ENCODE measurements at places on chromosomes 2 and 18.

DNA sequence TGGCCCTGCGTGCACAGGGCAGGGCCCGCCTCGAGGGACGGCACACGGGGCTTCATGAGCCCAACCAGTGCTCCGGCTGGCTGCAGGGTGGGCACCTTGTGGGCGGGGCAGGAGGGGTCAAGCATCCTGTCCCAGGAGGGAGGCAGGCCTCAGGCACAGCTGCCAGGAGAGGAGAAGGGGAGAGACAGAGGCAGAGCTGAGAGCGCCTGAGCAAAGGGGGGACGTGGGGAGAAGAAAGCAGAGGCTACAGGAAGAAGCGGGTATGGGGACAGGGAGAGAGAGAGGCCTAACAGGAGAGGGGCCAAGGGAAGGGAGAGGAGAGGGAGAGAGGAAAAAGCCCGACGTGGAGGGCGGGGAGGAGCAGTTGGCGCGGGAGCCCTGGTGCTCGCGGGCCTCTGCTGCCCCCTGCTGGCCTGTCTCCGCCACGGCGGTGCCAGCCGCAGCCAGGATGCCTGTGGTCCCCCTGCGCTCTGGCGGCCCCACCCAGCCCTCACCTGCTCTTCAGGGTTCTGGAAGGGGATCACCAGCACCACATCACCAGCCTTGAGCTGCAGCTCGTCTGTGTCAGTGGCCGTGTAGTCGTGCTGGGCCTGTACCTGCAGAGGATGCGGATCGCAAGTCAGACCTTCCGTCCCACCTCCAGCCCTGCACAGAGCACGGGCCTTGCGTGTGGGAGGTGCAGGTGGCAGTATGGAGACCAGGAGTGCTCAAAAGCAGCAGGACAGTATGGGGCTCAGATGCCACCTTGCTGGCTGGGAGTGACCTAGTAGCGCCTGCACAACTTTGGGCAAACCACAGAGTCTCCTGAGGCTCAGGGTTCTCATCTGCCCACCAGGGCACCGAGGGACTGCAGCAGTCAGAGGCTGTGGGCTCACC, 56.8 kb downstream of the BIN1 start:
- DNase-seq = peak; percentile 65

GRCh38 chr2:72112981-72113846, 34.4 kb downstream of the CYP26B1 start:
- no peak for DNase-seq

DNA sequence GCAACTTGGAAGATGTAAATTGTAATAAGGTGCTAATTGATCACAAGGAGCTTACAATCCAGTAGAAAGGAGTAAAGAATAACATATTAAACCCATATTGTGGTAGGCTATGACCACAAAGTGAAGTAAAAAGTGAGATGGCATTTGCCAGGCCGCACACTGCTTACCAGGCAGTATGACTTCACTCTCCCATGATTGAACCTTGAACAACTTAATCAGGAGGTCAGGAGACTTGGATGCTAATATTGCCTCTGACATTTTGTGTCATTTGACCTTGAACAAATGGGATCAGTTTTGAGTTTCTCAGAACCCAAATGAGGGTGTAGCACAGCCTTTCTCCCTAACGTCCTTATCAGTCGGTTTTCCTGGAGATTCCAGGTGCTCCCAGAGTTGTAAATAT, 44.0 kb downstream of the SLC9A2 start:
- no peak for DNase-seq

DNA sequence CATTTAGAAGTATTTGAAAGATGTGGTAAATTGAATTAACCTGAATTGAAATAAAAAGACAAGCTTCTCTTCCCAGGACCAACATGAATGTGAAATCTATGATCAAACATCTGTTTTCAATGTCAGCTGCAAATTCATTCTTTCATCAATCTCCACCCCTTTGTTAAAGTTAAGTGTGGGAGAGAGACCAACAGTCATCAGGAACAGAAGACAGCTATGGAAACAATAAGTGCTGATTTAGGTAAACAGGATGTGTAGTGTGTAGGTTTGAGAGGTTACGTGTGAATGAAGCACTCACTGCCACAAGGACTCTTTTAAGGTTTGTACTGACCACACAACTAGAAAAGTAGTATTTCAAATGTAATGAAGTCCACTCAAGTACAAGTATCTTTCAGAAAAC, 1659.8 kb upstream of the CELF4 start:
- DNase-seq = no peak

DNA sequence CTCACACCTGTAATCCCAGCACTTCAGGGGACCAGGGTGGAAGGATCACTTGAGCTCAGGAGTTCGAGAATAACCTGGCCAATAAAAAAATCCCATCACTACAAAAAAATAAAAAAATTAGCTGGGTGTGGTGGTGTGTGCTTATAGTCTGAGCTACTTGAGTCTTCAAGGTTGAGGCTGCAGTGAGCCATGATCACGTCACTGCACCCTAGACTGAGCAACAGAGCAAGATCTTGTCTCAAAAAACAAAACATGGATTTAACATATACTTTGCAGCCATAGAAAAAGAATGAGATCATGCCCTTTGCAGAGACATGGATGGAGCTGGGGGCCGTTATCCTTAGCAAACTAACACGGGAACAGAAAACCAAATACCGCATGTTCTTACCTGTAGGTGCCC, 22.2 kb downstream of the SH2D6 start:
- no peak for DNase-seq

DNA sequence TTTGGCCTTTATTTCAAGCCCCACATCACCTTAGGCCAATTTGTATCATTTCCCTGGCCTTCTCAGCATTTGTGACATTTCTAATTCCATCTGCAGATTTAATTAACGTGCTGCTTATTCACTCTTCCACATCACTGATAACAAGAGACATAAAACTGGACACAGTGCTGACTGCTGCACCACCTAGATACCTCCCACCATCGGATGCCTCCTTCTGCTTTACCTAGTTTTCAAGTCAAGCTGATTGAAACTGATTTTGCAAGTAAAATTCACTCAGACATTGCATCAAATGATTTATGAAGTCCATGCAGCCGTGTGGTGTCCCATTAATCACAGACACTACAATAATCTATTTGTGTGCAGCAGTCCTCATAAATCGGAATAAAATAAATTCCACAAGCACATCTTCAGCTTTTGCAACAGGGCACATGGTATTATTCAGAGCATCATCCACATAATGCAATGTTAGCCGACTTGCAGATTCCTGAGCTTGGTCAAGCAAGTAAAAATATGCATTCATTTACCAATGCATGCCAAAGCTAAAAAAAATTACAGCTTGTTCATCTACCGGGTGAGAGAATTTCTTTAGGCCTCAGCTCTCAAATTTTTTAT, 15.9 kb upstream of the CRIM1 start:
- peak; percentile 77 for DNase-seq

DNA sequence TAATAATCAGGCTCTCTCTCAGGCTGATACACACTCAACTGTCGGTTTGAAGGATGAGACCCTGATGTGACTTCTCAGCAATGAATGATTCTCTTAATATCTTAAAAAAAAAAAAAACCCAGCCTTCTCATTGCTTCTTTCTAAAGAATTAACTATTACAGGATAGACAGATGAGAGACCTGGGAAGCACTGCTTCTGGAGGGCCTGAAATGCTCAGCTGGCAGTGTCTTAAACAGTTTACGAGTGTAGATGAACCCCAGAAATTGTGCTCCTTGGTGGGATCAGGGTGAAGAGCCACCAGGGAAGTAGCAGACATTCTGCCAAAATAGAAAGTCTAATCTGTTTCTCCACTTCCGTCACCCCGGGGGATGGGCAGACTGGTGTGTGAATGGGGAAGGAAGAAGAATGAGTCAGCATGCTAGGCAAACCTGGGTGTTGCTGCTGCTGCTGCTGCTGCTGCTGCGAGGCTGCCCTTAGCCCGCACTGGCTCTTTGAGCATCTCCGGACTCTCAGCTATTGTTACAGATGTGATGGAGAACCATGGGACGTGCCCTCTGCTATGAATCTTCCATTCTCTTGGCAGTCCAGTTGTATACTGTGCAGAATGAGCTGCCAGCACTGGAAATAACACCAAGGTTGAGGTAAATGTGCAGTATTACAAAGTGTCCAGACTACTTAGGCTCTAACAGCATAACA, 158.4 kb downstream of the SETBP1 start:
- peak; percentile 69 for DNase-seq

GRCh38 chr2:99772591-99773331, 282.9 kb upstream of the REV1 start:
- DNase-seq = no peak

DNA sequence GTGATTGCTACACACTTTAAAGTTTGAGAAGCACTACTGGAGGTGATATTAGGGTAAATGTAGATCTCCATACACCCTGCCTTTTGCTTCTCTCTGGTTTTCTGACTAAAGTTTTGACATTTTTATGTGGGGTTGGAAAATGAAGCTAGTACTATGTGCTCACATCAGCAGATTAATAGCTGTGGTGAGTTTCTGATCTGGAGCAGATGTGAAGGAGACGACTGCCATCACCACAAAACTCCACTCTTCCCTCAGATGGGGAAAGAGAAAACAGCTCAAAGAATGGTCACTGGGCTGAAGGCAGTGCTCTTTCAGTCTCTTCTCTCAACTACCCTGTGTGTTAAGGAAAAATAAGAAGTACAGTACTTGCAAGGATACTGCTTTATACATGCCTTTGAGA, 37.2 kb downstream of the PLEKHA3 start:
- DNase-seq = no peak

DNA sequence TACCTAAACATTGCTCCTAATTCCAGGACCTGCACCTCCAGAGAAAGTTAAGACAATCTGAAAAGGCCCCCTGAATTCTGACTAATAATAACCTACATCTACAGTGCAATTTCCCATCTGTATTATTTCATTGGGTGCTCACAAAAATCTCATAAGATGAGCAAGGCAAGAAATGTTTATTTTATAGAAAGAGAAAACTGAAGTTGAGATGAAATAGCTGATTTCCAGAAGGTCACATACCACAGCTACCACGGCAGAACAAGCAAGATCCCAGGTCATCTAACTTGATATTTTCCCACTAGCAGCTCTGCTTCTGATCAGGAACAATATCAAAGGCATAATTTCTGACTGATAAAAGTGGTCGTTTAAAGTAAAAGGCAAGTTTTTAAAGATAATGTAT, 105.8 kb upstream of the COL5A2 start:
- peak; percentile 44 for DNase-seq

DNA sequence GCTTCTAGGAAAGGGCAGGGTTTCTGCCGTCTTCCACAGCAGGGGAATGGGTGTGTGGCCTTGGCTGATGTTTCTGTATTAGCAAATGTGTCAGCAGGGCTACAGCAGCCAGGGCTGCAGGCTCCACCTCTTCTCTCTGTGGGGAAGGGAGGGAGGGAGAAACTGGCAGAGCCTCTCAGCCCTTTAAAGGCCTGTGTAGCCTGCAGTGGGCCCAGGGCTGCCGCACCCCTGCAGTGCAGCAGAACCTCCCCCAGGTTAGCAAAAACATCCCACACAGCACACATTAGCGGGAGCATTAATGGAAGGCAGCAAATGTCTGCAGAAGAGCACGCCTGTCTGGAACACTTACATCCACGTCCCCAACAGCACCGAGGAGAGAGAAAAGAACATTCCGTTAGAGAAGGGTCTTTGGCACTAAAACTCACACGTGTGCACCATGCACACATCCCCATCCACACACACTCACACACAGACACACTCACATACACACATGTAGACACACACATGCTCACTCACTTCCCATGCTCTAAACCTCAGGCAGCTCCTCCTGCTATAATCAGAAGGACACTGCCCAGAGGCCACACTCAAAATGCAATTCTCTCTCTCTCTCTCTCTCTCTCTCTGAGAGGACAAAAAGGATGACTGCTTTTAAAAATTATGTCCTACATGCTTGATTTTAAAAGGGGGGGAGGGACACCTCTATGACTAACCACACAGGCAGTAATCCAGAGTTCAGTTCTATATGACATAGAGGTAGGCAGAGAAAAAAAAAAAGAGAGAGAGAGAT, 24.1 kb downstream of the MRPL35 start:
- peak; percentile 70 for DNase-seq

GRCh38 chr18:79011300-79011870, 31.8 kb downstream of the SALL3 start:
- no peak for DNase-seq

DNA sequence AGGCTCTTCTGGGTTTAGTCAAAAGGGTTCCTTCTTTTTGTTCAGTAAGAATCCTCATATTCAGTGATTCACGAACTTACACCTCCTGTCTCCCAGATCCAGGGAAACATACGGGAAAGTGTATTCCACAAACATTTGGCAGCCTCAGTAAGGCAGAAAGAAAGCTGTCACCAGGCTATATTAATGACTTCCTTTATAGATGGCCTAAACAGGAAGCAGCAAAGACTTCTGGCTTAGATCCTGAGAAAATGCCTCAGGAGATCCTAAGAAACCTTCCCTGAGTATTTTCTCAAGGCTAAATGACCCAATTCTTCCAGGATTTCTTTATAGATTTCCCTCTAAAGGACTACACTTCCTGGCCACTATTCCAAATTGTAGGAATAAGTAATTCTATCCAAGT, 1995.5 kb upstream of the CELF4 start:
- DNase-seq = peak; percentile 1

DNA sequence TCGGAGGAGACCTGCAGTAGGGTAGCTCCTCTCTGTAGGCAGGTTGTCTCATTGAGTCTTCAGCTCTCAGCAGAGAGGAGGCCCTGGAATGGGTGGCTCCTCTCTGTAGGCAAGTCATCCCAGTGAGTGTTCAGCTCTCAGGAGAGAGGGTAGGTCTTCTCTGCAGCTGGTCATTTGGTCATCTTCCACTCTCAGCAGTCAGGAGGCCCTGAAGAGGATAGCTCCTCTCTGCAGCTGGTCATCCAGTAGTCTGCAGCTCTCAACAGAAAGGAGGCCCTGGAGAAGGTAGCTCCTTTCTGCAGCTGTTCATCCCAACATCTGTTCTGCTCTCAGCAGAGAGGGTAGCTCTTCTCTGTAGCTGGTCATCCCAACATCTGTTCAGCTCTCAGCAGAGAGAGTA, 26.0 kb upstream of the RUFY4 start:
- DNase-seq = no peak

DNA sequence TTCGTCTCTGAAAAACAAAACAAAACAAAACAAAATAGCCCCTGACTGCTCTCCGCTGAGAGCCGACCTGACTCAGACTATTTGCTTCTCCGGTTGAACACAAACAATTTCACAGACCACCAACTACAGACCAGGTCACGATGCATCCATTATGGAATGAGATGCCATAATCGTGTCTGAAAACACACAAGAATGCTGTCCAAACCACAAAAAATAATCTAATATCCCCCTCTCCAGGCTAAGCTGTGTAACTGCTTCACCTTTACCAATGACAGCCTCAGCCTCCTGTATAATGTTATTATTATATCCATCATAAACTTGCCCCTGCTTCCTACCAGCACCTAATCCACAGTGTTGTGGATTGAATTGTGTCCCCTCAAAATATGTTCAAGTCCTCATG, 114.7 kb downstream of the DNAH6 start:
- peak; percentile 42 for DNase-seq

Measured in fibroblast of skin of scalp (primary cell).